SHP77 (cell line): ENCODE measurements at places on chromosomes 12 and 14.

DNA sequence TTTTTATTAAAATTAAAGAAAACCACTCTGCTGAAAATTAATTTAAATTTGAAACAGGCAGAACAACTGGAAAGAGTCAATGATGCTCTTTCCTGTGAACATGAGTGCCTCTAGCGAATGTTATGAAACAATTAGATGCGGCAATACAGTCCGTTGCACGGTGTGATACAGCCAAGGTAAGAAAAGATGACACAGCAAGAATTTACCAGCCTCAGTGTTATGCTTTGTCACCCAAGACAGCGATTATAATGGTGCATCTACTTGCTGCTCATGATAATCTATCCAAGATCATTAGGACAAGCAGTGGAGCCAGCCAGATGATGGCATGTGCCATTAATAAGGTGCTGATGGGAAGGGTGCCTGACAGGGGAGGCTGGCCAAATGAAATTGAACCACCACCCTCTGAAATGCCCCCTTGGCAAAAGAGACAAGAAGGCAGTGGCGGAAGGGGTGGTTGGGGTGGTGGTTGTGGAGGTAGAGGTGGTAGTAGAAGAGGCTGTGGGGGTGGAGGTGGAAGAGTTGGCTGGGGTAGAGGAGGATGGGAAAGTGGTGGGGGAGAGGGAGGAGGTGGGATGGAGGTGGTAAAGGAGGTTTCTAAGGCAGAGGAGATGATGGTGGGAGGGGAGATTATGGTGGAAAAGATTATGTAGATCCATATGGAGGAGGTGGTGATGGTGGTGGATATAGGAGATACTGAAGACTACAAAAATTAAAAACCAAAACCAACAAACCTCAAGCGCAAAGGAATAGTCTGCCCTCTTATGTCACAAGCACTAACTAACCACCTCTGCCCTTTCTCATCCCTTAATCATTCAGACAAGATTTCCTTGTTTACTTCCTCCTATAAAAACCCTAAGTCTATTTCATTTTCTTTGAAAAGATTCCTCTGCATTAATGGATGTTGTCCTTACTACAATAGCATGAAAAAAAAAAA, 4.0 kb upstream of the RESF1 start:
- DNase-seq: no peak

DNA sequence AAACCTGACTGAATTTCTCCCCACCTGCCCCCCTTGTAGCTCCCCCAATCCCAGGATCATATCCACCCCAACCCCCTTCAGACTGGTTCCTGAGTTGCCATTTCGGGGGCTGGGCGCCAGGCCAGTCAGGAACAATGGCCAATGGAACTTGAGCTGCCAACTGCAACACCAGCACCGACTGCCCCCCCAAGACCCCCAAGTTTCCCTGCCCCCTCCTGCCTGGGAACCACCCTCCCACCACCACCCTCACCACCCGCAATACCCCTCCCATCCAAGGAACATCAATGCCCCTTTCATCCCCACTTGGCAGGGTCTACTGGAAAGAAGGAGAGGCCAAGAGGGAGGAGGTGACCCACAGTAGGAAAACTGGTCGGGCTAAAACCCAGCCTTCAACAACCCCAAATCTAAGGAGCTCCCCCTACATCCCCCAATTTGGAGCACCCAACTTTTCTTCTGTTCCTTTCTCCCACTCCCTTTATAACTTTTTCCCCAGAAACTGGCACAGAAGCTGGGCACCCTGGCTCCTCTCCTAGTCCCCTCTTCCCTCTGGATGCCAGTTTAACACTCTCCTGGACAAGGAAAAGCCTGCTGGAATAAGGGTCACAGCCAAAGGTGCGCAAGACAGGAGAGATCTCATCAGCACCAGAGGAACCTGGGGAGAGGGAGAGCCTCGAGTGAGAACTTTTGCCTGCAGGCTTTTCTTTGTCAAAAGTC, 1.6 kb upstream of the NDRG2 start:
- DNase-seq: no peak

- DNase-seq: no peak
These were observed 427 bp upstream of the TMEM120B start for GRCh38 chr12:121712190-121712460.

GRCh38 chr12:105393587-105393986, 63.1 kb downstream of the C12orf75 start:
- no peak for DNase-seq

DNA sequence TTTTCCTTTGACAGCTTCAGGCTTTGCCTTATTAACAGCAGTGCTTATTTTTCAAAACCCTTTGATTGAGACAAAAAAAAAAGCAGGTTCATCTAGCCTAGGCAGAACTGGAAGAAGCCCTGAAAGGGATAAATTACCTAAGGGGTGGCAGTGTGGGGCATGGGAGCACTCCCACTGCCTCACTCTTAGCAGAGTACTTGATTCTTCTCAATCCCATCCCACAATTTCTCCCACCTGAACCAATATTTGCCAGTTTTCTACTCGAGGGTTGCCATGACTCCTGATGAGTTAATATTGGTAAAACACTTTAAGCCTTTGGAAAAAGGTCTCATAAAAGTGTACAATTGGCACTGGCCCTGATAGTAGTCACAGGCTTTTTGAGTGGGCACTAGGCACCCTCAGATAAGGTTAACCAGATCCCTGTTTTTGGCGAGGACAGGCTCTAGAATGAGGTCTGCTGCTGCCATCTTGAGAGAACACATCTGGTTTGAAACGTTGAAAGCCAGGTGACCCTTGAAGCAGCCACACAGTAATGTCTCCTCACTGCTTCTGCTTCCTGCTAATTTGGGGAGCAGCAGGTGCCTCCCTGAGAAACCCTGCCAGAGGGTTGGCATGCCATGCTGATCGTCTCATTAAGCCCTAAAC, 320.0 kb downstream of the RAD51B start:
- DNase-seq: no peak
